ENCODE measurements at places on chromosomes 11 and 22.

- DNase-seq: no peak
Measured at GRCh38 chr22:42930810-42931420, 73.8 kb upstream of the ARFGAP3 start.

- DNase-seq: peak; percentile 81
Measured at GRCh38 chr11:3123761-3124733, 41.1 kb downstream of the OSBPL5 start.

GRCh38 chr22:22422629-22423112, 85.9 kb downstream of the ZNF280B start:
- peak; percentile 59 for DNase-seq

- DNase-seq: no peak
Measured at GRCh38 chr11:72209101-72209500, 7.5 kb upstream of the FOLR2 start.

GRCh38 chr11:65557280-65558001, 718 bp downstream of the LTBP3 start:
- no peak for DNase-seq

GRCh38 chr11:122619757-122620156, 35.8 kb upstream of the UBASH3B start:
- no peak for DNase-seq

- no peak for DNase-seq
Measured at GRCh38 chr22:38566726-38567504, 3.1 kb downstream of the DMC1 start.
